ENCODE measurements at places on chromosomes 13 and 19.

- no peak for DNase-seq
Measured at GRCh38 chr13:114038211-114038613, 64.3 kb upstream of the C13orf46 start.

DNA sequence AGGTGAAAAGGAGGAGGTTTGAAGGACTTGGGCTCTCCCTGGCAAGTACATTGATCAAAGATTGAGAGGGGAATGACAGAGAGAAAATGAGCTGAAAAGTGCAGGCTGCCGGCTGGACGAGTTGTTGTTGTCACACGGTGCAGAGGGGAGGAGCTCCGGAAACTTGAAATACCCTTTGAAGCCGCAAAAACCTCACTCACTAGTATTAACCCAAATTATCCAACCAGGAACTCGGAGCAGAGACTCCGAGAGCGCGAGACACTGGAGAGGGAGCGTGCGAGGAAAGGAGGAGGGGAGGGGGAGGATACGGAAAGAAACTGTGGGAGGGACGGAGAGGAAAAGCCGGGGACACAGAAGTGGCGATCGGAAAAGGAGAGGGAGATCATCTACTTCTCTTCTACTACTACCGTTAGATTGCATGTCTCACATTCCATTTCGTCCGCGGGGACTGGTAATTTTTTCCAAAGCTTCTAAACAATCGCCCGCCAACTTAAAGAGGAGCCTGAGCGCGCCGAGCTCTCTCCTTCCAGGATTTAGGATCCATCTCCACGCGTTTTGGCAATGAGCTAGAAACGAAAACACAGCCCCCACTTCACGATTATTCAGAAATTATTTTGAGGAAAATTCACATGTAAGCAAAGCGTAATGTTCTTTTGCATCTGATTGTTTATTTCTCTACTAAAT, at the start of gene DACH1:
Gene DACH1 (minus strand): TSS at position 74 of the 684 bp plus-strand sequence.
- DNase-seq = peak; percentile 72

DNA sequence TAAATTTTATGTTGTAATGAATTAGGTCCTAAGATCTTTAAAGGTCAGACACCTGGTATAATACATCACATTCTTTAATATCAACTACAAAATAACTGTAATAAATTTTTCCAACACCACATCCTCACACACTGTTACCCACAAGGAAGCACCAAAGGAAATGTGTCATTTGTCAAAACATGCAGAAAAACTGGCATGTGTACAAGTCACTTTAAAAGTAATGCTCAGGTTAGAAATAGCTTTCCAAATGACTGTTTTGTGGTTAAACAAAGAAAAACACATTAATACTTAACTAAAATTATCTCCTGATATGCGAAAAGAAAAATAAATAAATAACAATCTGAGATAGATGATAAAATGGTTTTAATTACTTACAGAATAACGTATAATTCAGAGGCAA, 74.7 kb downstream of the MZT1 start:
- DNase-seq = no peak

DNA sequence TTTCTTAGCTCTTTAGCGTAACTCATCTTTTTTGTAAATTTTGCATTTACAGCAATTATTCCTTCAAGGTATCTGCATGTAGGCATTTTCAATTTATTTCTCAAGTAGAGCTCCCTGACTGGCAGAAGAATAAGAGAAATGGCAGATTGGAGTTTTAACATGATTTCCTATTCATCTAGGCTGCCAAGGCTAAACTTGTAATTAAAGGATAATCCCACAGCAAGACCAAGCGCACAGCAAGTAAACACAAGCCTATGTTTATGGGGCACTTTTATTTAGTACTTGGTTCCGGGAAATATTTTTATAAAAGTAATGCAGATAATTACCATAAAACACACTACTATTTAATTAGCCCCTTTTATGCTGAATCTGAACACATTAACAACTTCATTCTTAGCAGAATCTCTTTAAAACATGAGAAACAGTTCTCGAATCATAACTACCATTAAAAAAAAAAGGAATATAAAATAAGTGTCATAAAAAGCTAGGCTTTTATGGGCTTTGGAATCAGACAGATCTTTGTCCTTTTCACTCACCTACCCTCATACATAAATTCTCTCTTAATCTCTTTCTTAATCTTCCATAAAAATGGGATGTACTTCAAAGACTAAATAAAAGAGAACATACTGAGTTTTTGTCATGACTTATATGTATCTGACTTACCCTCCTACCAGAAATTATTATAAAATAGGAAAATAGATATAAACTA, 961.6 kb upstream of the MIR17HG start:
- DNase-seq = no peak

DNA sequence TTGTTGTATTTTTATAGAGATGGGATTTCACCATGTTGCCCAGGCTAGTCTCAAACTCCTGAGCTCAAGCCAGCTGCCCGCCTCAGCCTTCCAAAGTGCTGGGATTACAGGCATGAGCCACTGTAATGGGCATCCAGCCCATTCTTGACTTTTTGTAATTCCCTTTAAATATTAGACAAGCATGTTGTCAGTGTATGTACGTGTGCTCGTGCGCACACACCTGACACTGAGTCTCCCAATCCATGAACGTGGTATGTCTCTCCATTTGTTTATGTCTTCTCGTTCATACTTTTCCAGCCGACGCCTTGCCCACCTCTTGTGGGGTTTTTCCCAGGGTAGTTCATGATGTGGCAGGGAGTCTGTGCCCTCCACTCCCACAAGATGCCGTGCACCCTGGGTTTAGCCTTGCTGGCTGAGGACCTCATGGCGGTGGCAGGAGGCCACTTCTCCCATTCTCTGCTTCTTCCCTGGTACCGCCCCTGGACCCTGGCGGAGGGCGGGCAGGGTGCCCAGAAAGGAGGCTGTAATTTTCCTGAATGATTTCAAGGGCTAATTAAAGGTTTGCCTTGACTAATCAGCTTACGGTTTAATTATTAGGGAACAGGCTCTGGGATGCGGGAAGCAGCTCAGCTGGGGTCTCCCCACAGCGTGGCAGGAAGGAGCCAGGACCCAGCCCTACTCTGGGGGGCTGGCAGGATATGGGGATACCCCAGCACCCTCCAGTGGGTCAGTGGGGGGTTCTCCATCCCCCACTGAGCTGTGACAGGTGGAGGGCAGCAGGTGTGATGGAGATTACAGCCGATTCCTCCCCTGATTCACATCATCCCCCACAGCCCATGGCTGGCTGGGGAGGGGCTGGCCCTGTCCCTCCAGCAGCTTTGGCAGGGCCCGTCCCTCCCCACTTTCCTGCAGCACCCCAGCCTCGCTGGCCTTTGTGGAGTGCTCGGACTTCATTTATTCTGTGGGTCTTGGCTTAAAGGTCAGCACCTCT, 12.9 kb downstream of the PAK4 start:
- DNase-seq = no peak

DNA sequence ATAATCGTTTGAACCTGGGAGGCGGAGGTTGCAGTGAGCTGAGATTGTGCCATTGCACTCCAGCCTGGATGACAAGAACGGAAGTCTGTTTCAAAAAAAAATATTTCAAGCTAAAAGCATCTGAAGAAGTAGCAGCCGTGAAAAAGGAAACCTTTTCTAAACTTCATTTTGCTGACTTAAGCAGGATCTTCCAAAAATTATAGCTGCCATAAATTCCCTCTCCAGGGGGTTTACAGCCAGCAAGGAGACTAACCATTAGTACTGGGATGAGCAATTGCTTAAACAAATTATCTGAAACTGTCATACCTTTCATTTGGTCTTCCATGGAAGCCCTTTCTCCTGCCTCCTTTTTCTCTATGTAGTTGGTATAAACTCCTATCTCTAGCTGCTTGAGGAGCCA, 69.9 kb upstream of the TSC22D1 start:
- no peak for DNase-seq

DNA sequence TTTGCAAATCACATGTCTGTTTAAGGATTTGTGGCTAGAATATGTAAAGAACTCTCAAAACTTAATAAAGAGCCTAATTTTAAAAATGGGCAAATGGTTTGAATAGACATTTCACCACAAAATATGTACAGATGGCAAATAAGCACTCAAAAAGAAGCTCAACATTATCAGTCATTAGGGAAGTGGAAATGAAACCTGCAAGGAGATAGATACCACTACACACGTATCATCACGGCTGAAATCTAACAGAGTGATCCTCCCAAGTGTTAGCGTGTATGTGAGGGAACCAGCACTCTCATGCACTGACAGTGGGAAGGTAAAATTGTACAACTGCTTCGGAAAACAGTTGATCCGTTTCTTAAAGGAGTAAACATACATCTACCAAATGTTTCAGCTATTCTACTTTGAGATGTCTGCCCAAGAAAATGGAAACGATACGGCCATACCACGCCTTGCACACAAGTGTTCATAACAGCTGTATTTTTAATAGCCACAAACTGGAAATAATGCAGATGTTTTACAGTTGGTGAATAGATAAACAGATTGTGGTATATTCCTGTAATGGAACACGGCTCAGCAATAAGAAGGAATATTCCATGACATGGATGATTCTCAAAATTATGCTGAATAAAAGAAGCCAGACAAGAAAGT, 14.5 kb downstream of the ARHGEF7 start:
- DNase-seq = no peak

GRCh38 chr13:68304286-68304893, 1074.3 kb upstream of the PCDH9 start:
- DNase-seq = peak; percentile 2

DNA sequence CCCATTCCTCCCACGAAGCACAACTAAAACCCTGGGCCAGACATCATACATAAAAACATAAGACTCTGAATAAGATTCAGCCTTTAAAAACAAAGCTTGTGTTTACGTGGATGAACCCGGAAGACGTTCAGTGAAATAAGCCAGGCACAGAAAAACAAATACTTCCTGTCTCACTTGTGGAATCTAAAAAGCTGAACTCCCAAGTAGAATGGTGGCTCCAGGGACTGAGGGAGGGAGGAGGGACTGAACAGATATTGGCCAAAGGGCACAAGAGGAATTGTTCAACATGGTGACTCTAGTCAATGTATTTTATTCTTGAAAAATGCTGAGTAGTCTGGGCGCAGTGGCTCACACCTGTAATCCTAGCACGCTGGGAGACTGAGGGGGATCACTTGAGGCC, 35.7 kb upstream of the TPM4 start:
- no peak for DNase-seq

DNA sequence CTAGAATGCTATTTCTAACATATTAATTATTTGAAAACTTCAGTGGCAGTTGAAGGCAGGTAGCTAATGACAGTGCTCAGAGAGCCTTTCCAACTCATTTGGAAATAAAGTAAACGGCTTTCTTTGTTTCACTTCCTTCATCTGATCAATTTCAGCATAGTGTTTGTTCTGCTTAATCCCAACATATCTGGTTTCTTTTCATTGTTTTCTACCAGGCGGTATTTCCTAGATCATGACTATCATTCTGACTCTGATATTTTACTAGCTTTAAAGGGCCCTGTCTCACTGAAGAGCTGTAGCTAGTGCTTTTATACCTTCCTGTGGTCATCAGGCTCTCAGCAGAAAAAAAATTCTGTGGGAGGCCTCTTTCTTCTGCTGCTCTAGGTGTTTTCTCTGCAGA, 178.6 kb downstream of the RBM26 start:
- no peak for DNase-seq

GRCh38 chr19:29263305-29264135, 50.6 kb upstream of the UQCRFS1 start:
- DNase-seq = peak; percentile 85

- peak; percentile 30 for DNase-seq
Measured at GRCh38 chr19:12666265-12667048, at the start of the genes MAN2B1 and WDR83. TSS of gene MAN2B1 (minus strand) at chr19:12666742. CDS start at chr19:12666701, 41 bp downstream. TSS of gene WDR83 (plus strand) at chr19:12666807. CDS start at chr19:12669791, 2,984 bp downstream.

- DNase-seq = no peak
Measured at GRCh38 chr19:35449359-35450043, 1.4 kb downstream of the FFAR2 start.

DNA sequence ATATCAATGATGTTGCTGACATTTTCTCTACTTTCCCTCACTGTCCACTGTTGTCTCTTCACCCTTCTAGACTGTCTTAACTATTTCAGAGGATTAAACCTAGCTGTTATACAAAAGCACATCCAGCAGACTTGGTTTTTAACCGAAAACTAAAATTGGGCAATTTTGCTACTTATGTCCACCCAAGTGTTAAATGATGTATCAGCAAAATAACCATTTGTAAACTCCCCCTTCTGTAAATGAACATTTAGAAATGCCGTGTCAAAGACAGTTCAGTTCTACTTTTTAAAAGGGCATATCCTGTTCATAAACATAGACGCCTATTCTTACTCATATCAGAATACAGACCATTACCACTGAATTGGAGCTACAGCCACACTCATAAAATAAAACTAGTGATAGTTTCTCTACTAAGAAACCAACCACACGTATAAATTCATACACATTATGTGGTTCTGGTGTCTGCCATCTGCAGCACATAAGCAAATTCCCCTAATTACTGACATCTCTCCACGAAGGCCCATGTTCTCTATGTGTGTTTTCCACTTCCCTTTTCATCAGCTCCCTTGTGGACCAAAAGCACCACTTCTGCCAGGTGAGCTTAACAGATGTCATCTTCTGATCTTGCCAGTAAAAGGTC, 1091.8 kb downstream of the PCDH9 start:
- no peak for DNase-seq
